ENCODE measurements at places on chromosomes 12 and 14. TPM values are rescaled to one million over a fixed set of nuclear protein-coding genes. Genes with fewer than 3 reads are reported as not detected.

DNA sequence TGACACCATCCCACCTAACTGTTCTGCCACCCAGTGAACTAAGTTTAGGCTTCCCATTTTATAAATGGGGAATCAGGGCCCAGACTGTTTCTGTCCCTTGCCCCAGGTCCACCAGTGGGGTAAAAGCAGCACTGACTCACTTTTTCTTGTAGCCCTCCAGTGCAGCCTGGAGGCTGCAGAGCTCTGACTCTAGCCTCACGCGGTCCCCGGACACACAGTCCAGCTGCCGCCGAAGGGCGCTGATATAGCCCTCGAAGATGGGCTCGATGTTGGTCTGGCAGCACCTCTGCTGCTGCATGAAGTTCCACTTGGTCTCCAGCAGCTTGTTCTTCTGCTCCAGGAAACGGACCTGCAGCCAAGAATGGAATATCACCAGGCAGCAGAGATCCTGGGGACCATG lies 2.6 kb downstream of the KRT82 start:
- no peaks in the 10 kb centered on the region for H3K27me3 ChIP-seq
- no peak for DNase-seq
- H3K27ac ChIP-seq = no peak overlapping the region
- no peak overlapping the region for H3K4me3 ChIP-seq
- no peaks in the 10 kb centered on the region for H3K36me3 ChIP-seq
- no peaks in the 10 kb centered on the region for H3K4me1 ChIP-seq

- H3K4me3 ChIP-seq = no peak overlapping the region
- H3K4me1 ChIP-seq = no peaks in the 10 kb centered on the region
- no peak for DNase-seq
- no peaks in the 10 kb centered on the region for H3K36me3 ChIP-seq
- H3K27me3 ChIP-seq = no peaks in the 10 kb centered on the region
- no peak overlapping the region for H3K27ac ChIP-seq
Measured at GRCh38 chr12:6125310-6125608, 789 bp upstream of the VWF start.

DNA sequence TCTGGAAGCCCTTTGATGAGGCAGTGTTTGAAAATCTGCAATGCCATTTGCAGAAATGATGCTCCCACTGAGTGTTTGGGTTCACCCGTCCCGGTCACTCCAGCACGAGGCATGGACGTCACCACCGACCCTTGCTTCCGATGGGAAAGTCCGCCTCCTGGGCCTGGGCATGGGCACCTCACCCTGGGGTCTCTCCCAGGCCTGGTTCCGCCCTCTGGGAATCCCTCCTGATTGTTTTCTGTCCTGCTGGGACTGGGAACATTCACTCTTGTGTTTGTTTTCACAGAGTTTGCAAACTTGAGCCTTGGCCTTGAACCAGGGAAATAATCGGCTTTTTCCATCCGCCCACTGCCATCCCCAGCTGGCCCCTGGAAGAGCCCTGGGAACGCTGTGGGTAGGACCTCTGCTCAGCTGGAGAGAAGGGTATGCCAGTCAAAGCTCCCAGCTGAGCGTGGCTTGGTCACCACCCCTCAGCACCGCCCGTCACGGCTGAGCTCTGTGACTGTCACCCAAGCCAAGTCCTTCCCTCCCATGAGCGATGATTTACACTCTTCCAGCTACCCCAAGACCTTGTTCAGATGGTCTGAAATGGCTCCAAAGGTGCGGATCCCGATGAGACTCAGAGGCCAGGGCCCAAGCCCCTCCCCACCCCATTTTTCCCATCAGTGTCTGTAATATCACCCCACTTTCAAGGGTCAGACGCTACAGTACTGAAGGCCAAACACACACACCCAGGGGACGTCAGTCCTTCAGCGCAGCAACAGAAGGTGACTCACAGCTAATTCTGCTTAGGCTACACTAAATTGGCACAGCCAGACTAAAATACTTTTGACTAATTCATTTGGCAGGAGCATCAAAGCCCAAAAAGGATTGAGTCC lies 34.1 kb upstream of the FZD10 start:
- H3K27me3 ChIP-seq = no peaks in the 10 kb centered on the region
- H3K27ac ChIP-seq = no peak overlapping the region
- no peaks in the 10 kb centered on the region for H3K36me3 ChIP-seq

- H3K27me3 ChIP-seq = no peaks in the 10 kb centered on the region
- no peaks in the 10 kb centered on the region for H3K36me3 ChIP-seq
- no peaks in the 10 kb centered on the region for H3K4me1 ChIP-seq
- no peak overlapping the region for H3K27ac ChIP-seq
- no peak for DNase-seq
Measured at GRCh38 chr12:50246873-50247612, 36.3 kb downstream of the LIMA1 start.

DNA sequence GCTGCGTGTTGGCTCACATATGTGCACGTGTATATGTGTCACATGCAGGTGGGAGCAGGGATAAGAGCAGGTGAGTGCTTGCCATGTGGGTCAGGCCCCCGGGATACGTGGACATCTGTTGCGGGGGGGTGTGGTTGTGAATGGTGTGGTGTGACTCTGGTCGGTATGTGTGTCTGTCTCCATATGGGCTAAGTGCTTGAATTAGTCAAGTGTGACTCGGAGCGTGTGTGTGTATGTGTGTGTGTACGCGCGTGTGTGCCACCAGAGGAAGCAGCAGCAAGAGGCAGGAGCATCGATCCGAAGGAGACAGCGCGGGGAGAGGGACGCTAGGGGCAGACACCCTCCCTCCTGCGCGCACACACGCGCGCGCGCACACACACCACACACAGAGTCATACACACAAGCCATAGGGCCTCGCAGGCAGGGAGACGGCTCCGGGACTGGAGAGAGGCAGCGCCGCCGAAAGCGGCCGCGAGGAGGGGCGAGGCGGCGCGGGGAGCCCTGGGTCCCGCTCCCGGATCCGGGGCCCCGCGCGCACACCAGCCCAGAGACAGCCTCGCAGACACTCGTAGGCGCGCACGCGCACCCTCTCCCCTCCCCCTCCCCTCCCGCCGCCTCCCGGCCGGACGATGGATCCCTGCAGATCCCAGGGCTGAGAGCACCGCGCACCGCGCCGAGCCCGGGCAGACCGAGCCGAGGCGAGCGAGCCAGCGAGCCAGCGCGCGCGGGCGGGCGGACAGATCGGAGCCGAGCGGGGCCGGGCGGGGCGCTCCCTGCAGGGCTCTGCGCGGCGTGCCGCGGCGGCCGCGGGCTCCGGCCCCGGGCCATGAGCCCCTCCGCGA lies at the start of gene ASIC1:
TSS of gene ASIC1 (plus strand) at position 597 of the 842 bp plus-strand sequence. CDS start 1,171 bp downstream, outside the sequence.
- no peaks in the 10 kb centered on the region for H3K36me3 ChIP-seq
- no peak within 1 kb of the TSS for H3K27ac ChIP-seq
- DNase-seq = peak; percentile 79
- peaks cover 99% of the 10 kb centered on the region for H3K27me3 ChIP-seq

DNA sequence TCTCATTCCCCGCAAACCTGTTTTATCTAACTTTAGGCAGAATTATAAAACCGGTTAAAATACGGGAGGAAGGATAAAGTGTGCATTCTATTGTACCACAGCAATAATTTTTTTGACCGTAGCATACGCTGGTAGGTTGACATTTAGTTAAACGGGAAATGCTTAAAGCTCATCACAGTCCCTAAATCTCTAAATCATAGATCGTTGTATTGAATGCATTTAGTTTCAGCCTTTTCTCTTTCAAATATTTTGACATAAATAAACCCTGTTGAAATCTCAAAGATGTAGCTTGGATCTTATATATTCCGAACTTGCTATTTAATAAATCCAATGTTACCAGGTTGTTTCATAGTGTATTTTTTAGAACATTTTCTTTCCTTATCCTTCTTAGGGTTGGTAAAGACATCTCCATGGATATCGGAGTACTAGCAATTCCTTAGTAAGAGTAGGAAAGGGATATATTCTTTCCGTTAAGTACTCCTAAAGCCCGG lies 798 bp downstream of the CLEC2B start:
- H3K36me3 ChIP-seq = no peaks in the 10 kb centered on the region
- no peak for DNase-seq
- H3K4me3 ChIP-seq = no peak overlapping the region
- H3K27me3 ChIP-seq = no peaks in the 10 kb centered on the region

DNA sequence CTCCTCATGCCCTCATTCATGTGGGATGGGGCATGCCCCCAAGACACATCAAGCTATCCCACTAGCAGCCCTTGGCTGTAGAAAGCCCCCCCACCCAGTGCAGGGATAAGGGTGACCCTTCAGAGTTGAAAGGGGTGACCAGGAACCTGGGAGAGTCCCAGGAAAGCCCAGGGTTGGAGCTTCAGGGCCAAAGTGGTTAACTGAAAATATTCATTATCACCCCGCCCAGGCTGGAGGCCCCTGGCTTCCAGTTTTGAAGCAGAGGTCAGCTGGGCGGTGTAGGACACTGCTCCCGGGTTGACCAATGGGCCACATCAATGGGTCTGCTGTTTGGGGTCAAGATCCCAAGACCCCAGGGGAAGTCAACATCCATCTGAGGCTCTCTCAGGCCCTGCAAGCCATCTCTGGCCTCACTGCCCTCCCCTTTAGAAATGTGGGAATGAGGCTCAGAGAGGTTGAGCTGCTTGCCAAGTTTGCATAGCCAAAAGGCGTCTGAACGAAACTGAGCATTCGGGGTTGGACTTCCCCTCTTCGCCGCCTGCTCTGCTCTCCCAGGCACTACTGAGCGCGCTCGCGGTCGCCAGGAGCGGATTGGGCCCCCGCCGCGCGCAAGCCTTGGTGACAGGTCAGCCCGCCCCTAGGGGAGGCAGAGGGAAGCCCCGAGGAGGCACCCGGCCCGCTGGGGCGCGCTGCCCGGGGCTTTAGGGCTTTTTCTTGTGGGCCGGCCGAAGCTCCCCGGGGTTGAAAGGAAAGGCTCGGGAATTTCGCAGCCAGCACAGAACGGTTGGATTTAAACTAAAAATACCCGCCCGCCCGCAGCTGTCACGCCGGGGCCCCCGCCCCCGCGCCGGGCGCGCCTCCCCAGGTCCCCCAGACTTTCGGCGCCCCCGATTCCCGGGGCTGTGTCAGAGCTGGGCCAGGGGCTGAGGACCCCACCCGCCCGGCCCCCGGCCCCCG lies 576 bp downstream of the SYNE3 start:
- DNase-seq = peak; percentile 78
- H3K4me1 ChIP-seq = peaks cover 3% of the 10 kb centered on the region
- no peaks in the 10 kb centered on the region for H3K36me3 ChIP-seq
- H3K27ac ChIP-seq = no peak overlapping the region

- no peak overlapping the region for H3K27ac ChIP-seq
- H3K4me3 ChIP-seq = no peak overlapping the region
- DNase-seq = no peak
- peaks cover 12% of the 10 kb centered on the region for H3K4me1 ChIP-seq
- H3K36me3 ChIP-seq = no peaks in the 10 kb centered on the region
- peaks cover 57% of the 10 kb centered on the region for H3K27me3 ChIP-seq
Measured at GRCh38 chr12:53193040-53193439, 12.3 kb upstream of the CSAD start.

- H3K27ac ChIP-seq = no peak overlapping the region
- peaks cover 8% of the 10 kb centered on the region for H3K4me1 ChIP-seq
- H3K36me3 ChIP-seq = no peaks in the 10 kb centered on the region
- no peak overlapping the region for H3K4me3 ChIP-seq
- no peak for DNase-seq
Measured at GRCh38 chr12:93762912-93763553, 85.9 kb downstream of the CRADD start.

DNA sequence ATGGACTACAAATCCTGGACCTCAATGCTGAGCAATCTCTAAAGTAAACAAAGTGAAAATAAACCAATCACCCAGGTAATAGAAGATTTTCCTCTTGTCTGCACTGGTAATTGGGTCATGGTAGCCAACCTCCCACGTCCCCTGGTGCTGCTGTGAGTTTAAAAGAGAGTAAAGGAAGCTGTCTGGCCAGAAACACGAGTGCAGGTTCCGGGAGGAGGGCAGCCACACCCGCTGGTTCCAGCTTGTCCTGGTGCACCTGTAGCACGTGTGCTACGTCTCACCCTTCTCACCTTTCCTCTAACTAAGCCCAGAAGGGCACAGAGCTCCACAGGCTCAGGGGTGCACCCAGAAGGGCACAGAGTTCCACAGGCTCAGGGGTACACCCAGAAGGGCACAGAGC lies 5.4 kb downstream of the CRACR2A start:
- H3K36me3 ChIP-seq = no peaks in the 10 kb centered on the region
- H3K27ac ChIP-seq = no peak overlapping the region
- no peaks in the 10 kb centered on the region for H3K4me1 ChIP-seq
- no peak for DNase-seq
- H3K4me3 ChIP-seq = no peak overlapping the region
- H3K27me3 ChIP-seq = peaks cover 6% of the 10 kb centered on the region

DNA sequence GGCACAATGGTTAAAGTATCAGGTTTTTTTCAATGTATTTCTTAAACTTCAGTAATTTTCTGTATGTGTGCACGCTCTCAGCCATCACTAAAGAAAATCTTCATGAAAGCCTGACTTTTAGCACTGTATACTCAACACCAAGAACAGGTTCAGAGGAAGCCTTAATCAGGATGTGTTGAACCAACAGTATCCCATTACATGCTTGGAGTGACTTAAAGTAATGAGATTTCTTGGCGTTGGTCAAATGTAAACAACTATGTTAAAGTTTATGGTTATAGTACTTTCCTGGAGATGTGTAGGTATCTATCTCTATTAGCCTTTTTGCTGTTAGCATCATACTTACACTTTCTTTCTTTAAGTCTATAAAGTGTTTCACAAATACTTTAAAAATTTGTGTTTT lies 335.0 kb downstream of the CCER1 start:
- H3K36me3 ChIP-seq = no peaks in the 10 kb centered on the region
- no peaks in the 10 kb centered on the region for H3K27me3 ChIP-seq
- H3K4me3 ChIP-seq = no peak overlapping the region
- no peaks in the 10 kb centered on the region for H3K4me1 ChIP-seq
- no peak overlapping the region for H3K27ac ChIP-seq

DNA sequence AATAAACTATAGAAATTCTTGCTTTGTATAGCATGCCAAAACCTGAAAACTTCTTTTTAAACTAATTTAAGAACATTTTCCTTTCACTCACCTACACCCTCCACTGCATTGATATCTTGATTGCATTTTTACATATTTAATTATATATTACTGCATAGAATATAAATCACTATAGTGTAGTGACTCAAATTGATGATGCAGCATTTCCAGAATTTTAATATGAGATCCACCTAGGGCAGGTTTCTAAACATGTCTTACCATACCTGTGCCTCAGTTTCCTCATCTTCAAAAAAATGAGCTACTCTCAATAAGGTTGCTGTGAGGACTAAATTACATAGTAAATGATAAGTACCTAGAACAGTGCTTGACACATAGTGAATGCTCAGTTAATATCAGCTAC lies 881.5 kb downstream of the RPS29 start:
- no peaks in the 10 kb centered on the region for H3K27me3 ChIP-seq
- H3K27ac ChIP-seq = no peak overlapping the region
- H3K4me3 ChIP-seq = no peak overlapping the region

GRCh38 chr12:88298014-88298682 lies 156.0 kb downstream of the TMTC3 start:
- H3K36me3 ChIP-seq = no peaks in the 10 kb centered on the region
- DNase-seq = no peak
- no peak overlapping the region for H3K27ac ChIP-seq
- H3K4me3 ChIP-seq = no peak overlapping the region
- H3K4me1 ChIP-seq = no peaks in the 10 kb centered on the region
- no peaks in the 10 kb centered on the region for H3K27me3 ChIP-seq

ABCC9 gene
- 0.04 TPM for total RNA-seq

KCNJ8 gene
- total RNA-seq = 2.3 TPM

SLC10A1 gene
- not detected for total RNA-seq

FOXN4 gene
- 0.35 TPM for total RNA-seq

LGMN gene
- 83.5 TPM for total RNA-seq

ADCY4 gene
- 1.5 TPM for total RNA-seq
